ENCODE measurements at places on chromosomes 1 and 21.

GRCh38 chr1:182829285-182829932, 9.7 kb upstream of the DHX9 start:
- DNase-seq: no peak

- DNase-seq: no peak
These were observed 143.4 kb downstream of the ZZZ3 start for GRCh38 chr1:77538956-77539518.

GRCh38 chr1:26677306-26678115, 18.3 kb upstream of the ARID1A start:
- DNase-seq: peak; percentile 83

GRCh38 chr1:27594564-27595510, 9.1 kb downstream of the AHDC1 start:
- DNase-seq: no peak

DNA sequence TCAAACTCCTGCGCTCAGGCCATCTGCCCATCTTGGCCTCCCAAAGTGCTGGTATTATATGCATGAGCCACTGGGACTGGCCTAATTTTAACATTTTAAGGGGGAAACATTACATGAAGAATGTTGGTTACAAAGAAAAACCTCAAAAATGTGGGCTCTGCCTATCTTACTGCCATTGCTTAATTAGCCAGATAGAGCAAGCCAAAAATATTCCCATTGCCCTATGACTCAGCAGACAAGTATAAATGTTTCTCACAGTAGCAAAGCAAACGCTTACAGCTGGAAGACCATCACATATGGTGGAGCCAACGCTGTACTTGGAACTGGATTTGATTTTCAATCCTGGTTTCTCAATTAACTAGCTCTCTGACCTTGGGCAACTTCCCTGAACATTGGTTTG, 502.0 kb downstream of the SMYD3 start:
- no peak for DNase-seq

DNA sequence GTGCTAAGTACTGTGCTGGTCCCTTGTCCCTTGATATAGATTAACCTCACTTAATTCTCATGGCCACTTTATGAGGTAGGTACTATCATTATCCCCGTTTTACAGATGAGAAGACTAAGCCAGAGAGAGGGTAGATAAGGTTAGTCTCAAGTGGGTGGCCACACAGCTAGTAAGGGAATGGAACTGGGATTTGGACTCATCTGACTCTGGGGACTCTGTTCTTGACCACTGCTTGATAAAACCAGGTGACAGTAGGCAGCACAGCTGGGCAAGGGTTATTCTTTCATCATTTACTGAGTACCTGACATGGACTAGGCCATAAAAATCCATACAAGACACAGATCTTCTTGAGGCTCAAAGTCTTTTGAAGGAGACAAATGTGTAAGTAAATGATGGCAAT, 37.2 kb upstream of the PPP2R5A start:
- DNase-seq: no peak

GRCh38 chr1:61496501-61496900, 228.4 kb downstream of the TM2D1 start:
- DNase-seq: no peak

GRCh38 chr1:217193151-217193550, 437.7 kb downstream of the GPATCH2 start:
- no peak for DNase-seq

DNA sequence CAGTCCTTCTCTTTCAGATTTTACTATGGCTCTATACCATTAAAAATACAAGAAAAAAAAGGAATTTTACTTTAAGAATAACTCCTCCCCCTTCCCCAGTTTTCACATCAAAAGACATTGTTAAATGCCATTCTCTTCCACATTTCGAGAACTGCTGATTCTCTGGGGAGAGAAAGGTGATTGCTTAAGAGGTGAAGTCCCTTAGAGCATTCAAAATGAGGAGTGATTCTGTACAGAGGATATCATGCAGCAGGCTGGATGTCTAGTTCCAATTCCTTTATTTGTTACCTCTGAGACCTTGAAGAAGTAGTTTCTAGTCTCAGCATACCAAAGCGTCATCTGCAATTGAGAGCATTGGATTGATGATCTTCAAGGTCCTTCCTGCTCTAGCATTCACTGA, 46.9 kb downstream of the FMO3 start:
- no peak for DNase-seq

DNA sequence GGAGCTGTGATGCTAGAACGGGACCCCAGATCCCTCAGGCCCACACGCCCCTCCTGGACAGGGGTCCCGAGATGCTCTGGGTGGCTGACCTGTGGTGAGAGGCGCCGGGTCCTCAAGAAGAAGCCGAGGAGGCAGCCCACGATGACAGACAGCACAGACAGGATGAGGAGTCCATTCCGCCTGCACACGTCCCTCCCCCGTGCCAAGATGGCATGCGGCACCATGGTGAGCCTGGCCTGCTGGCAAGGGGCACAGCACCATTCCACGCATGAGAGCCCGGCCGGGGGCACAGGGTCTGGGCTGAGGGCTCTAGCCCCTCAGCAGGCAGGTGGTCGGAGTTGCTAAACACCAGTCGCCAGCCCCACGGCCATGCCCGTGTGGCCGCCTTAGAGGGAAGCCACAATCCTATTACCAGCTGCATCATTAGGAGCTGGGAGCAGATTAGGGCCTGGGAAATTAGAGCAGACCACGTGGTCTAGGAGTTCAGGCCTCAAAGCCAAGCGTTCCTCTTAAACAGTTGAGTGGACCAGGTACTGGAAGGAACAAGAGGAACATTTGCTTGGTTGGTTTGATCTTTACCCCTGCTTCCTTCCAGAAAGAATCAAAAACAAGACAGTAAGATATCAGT, at the start of gene SLC1A7:
Gene SLC1A7, minus strand, starts transcription at position 413 of the 628 bp plus-strand sequence. Its CDS starts 189 bp downstream, at position 224.
- DNase-seq: no peak

GRCh38 chr1:40742363-40743061, 41.1 kb upstream of the KCNQ4 start:
- no peak for DNase-seq

DNA sequence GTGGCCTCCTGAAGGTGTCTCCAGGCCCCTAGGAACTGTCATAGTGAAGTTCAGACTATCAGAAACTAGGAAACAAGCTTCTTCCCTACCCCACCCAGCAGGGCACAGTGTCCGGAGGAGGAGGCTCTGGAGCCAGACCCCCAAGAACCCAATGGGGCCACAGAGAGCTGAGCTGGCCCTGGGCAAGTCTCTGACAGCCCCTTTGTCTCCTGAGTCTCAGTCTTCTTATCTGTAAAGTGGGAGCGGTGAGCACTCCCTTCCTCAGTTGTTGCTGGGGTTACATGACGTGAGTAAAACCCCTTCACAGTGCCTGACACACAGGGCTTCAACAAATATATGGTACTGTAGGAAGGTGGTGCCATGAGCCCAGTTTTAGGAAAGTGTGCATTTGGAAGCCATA, 675.8 kb downstream of the MATN1 start:
- DNase-seq: no peak

DNA sequence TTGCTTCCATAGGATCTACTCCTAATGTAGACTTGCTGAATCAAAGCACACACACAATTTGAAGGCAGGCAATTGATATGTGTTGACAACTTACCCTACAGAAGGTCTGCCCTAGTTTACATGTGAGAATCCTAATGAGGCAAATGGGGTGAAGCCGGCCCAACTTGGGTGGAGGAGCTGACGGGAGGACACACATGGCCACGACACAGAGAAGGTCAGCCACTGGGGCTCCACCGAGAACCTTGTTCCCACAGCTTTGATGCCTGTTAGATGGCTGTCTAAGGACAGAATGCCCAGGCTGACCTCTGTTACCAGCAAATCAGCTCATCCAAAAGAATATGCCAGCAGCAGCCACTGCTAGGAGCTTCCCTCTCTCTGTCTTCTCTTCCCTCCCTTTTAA, 1.5 kb upstream of the PLA2G2D start:
- DNase-seq: no peak
